ENCODE measurements at places on chromosomes 12 and 14. TPM values are rescaled to one million over a fixed set of nuclear protein-coding genes. Genes with fewer than 3 reads are reported as not detected.

GRCh38 chr12:29730481-29730880 lies 53.3 kb downstream of the TMTC1 start:
- ATAC-seq = no peak

DNA sequence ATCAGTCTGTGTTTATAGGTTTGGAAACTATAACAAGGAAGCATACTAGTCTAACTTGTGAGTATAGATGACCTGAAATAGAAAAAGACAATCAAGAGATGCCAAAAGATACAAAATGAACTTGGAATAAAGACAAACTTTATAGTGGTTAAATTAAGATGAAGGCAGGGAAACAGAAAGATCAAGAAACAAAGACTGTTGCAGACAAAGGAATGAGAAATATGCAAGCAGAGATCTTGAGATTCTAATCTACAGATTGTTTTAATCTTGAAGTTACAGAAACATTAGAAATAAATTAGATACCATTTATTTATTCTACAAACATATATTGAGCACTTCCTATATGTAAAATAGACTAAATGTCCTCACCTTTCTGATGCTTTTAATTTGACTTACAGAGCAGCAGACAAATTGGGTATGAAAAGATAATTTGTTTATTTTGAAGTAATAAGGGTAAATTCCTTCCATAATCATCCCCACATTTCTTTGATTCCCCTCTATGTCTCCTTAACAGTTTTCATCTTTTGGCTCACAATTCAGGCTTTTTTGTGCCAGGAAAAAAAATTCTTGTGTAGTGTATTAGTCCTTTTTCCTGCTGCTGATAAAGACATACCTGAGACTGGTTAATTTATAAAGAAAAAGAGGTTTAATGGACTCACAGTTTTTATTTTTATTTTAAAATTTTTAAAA lies 134.4 kb downstream of the KITLG start:
- ATAC-seq = no peak

GRCh38 chr12:88546853-88547252 lies 33.4 kb downstream of the KITLG start:
- ATAC-seq = peak; percentile 62

- peak; percentile 66 for ATAC-seq
Measured at GRCh38 chr12:80316222-80316621, 127.8 kb upstream of the PTPRQ start.

DNA sequence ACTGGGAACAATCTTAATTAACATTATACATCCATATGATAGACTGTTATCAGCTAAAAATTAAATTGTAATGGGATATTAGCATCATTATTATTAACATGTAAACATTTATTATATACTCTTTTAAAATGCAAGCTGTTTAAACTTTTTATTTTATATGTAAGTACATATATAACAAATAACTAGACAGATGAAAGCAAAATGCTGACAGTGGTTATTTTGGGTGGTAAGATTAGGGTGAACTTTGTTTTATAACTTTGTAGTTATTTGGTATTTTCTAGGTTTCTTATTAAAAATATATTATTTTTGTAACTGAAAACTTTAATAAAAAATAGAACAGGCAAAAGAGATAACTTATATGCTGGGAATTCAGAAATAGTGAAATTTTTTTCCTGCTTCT lies 62.6 kb upstream of the KIF21A start:
- ATAC-seq = no peak

DNA sequence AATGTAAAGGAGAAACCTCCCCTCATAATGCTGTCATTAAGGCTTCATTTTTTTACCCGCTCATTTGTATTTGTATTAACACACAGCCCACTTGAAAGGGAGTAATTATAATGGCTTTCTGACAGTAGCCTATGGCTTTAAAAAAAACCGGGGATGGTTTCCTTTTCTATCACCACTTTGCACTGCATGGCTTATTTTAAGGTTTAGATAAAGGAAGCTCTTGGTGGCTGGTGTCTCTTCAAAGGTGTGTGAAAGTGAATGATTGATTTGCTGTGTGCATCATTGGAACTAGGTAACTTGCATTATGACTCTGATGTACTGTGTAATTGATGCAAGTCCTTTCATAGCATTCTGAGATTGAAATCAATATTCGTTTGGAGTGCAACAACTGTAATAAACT lies 80.7 kb downstream of the NPAS3 start:
- no peak for ATAC-seq

The RNASE7 gene
- total RNA-seq = 0.27 TPM

GRCh38 chr12:96912261-96912660 lies 5.2 kb downstream of the NEDD1 start:
- ATAC-seq = no peak

The PRR13 gene
- total RNA-seq = 60.1 TPM

The TSHR gene
- 0.94 TPM for total RNA-seq

DNA sequence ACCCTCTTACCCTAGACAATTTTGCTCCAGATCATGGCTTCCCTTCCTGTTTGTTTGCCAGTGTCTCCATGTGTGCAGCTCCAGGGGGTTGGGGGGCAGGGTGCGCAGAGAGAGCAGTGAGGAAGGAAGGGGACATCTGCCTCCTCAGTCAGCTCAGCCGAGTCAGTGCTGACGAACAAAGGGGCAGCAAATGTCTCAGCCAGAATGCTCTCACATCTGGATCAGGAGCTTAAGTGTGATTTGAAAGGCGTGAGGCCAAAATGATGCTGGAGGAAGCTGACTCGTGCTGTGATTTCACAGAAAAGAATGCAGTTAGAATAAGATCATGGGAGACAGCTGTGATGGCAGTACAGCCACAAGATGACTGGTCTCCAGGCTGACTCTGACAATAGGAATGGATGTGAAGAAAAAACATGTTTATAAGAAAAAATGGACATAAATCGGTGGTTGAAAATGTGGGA lies 27.1 kb upstream of the CDK17 start:
- peak; percentile 56 for ATAC-seq

- ATAC-seq = peak; percentile 31
Measured at GRCh38 chr14:68372368-68372767, 420.5 kb downstream of the ZFP36L1 start.

DNA sequence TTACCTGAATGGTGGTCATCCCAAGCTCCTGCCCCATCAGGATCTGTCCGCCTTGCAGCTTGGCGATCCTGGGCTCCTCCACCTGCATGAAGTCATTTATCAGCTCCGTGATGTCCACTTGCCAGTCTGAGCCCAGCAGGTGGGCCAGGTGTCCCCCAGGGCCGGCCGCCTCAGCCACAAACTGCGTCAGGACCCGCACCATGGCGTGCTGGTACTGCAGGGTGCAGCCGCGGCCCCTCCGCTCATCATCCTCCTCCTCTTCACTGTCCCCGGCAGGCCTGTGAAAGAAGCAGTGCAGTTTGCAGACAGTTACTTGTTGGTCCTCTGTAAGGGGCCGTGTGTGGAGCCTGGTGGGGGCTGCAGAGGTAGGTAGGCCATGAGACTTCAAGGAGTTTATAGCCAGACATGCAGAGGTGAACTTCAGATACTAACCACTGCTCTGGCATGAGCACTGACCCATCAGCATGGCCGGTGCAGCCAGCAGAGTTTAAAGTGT lies 228.5 kb downstream of the GLT1D1 start:
- no peak for ATAC-seq

Data from motor neuron (in vitro differentiated cells).